ENCODE measurements at places on chromosomes 3 and 15.

DNA sequence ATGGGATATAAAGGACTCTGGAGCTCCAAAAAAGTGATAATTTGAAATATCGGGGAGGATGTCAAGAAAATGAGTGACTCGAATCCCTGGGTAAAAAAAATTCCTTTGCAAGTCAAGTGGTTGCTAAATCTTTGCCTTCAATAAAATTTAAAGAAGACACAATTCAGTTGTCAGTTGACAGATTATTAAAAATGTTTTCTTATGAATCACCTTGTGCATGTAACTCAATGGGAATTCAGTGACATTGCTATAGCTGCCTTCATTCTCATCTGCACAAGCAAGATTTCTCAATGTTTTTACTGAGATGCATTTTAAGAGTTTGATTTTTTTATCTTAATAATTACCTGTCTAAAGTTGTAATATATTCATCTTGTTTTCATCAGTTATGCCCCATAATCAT lies 264.0 kb upstream of the IL12A start:
- DNase-seq = no peak

- DNase-seq = no peak
Measured at GRCh38 chr3:10099041-10099440, 9.0 kb downstream of the FANCD2OS start.

DNA sequence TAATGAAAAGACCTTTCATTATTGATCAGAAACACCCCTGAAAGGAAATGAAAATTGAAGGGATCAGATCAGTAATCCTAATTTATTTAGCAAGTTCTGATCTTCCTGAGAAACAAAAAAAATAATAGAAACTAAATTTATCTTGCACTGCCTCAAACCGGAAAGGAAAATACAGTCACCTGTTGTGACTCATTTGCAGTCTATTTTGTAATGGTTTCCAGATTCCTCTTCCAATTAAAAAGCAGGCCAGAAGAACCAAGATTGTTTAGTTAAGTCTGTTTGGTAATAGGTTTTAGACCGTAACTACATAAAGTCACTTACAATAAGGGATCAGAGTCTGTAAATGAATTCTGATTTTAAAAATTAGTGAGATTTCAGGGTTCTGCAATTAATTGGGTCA lies 49.7 kb upstream of the ATOSA start:
- DNase-seq = no peak

GRCh38 chr3:152307829-152308474 lies 39.2 kb downstream of the MBNL1 start:
- DNase-seq = no peak

DNA sequence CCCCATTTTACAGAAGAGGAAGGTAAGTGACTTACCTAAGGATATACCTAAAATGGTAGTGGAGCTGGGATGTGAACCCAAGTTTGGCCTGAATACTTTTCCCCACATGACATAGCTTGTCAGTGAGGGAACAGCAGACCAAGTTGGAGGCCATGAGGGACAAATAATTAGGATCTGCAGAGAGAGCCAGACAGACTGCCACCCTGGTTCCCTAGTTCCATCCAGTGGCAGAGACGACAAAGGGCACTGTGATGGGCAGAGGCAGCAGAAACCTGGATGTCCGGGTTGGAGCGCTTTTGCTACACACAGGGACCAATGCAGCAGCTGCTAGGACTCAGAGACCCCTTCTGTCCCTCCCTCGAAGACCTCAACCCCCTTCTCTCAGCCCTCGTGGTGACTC lies 1.2 kb downstream of the CPLX3 start:
- DNase-seq = no peak

DNA sequence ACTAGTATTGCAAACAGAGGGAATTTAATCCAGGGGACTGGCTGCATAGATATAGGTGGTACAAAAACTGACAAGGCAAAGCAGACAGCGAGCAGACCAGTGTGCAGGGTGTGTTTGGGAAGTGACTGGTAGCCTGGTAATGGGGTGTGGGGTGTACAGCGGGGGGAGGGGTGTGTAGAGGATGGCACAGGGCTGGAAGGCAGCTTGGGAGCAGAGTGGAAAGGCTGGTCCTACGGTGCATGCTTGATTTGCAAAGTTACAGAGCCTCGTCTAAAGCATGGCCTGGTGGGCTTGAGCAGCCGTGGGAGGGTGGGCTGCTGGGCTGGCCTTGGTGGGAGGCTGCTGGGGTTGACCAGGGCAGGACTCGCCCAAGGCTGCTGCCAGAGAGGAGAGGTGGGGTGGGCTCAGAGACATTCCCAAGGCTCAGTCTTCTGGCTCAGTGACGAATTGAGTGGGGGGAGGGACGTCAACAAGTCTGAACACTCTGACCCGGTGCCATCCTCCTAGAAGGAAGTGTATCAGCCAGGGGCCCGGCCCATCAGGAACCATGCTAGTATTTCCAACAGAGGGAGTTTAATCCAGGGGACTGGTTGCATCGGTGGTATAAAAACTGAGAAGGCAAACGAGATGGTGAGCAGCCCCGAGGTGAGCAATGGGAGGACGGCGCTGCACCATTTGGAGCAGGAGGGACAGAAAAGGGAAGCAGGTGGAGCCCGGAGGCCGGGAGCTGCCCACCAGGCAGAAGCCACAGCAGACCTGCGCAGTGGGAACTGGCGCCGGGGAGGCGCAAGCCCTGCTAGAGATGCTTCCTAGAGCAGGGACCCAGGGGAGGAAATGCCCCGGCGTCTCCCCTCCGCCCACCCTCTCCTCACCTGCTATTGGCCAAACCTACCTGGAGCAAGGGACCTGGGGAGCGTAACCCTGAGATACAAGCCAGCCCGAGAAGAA lies 29.2 kb downstream of the CPN2 start:
- no peak for DNase-seq

- DNase-seq = no peak
Measured at GRCh38 chr3:180678231-180678630, 1.1 kb downstream of the CCDC39 start.

DNA sequence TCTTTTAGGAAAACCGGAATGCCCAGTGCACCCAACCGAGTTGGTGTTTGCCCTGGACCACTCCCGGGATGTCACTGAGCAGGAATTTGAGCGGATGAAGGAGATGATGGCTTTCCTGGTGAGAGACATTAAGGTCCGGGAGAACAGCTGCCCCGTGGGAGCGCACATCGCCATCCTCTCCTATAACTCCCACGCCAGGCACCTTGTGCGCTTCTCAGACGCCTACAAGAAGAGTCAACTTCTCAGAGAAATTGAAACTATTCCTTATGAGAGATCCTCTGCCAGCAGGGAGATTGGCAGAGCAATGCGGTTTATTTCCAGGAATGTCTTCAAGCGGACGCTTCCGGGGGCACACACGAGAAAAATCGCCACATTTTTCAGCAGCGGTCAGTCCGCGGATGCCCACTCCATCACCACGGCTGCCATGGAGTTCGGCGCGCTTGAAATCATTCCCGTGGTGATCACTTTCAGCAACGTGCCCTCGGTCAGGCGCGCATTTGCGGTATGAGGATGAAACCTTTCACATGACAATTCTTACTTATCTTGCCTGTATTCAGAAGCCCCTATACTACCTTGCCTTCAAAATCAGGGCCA lies 97.5 kb downstream of the PIK3R4 start:
- DNase-seq = no peak

- DNase-seq = no peak
Measured at GRCh38 chr3:108664266-108664665, 74.7 kb downstream of the DZIP3 start.

DNA sequence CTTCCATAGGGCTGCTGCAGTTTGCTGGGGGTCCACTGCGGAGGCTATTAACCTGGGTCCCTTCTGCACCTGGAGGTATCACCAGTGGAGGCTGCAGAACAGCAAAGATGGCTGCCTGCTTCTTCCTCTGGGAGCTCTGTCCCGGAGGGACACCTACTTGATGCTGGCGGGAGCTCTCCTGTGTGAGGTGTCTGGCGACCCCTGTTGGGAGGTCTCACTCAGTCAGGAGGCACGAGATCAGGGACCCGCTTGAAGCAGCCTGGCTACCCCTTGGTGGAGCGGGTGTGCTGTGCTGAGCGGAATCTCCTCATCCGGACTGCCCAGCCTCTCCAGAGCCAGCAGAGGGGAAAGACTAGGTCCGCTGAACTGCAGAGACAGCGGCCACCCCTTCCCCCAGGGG lies 56.0 kb upstream of the CTXND1 start:
- DNase-seq = no peak

- no peak for DNase-seq
Measured at GRCh38 chr3:36362216-36362615, 18.1 kb upstream of the STAC start.

GRCh38 chr3:123365450-123366143 lies 83.3 kb downstream of the ADCY5 start:
- DNase-seq = no peak

- no peak for DNase-seq
Measured at GRCh38 chr3:58237238-58237940, at the start of gene ABHD6. Gene ABHD6 (plus strand): TSS chr3:58237792. CDS start chr3:58256587, 18,795 bp downstream.

- peak; percentile 44 for DNase-seq
Measured at GRCh38 chr3:146067048-146067447, 93.9 kb downstream of the PLOD2 start.

DNA sequence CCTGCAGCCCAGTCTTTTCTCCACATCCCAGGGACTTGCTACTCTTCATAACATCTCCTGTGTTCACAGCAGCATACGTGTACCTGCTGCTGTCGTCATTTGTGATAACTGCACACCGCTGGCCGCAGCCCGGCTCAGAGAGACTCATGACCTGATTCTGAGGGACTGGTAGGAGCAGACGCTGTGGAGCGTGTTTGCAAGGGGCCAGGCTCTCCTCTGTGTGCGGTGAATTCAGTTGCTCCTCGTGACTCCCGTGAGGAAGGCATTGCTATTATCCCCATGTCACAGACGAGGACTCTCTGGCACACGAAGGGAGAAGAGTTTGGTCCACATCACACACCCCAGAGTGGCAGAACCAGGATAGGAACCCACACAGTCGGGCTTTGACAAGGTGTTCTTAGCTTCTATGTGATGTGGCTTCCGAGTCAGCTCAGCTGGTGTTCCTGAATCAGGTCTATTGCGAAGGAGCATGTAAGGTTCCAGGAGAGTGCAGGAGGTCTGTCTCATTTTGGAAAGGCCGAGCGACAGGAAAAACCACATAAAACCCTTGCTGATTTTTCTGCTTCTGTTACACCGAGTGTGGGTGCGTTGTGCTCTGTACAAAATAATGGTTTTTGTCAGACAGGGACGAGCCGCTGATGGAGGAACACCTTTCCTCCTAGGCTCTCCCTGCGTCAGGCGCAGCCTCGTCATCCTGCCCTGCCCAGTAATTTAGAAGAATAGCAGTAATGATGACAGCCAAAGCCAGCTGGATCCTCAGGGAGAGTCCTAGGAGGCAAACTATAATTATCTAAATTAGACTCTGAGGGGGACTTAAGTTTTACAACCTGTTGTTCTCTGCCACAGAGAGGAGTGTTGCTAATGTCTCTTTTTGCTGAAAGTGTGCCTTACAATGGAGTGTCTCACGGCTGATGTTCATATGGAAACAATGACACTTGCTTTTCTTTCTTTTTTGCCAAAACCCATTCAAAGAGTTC lies 157.5 kb upstream of the RGMA start:
- DNase-seq = no peak

GRCh38 chr15:73908030-73908821 lies 18.0 kb upstream of the LOXL1 start:
- DNase-seq = peak; percentile 37

DNA sequence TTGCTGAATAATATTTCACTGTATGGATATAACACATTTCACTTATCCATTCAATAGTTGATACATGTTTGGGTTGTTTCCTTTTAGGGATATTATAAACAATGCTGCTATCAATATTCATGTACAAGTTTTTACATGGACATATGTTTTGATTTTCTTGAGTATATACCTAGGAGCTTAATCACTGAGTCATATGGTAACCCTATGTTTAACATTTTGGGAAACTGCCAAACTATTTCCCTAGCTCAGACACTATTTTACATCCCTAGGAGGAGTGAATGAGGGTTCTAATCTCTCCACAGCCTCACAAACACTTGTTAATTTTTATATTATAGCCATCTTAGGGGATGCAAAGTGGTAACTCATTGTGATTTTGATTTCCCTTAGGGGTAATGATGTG lies 66.0 kb downstream of the GPR156 start:
- no peak for DNase-seq

DNA sequence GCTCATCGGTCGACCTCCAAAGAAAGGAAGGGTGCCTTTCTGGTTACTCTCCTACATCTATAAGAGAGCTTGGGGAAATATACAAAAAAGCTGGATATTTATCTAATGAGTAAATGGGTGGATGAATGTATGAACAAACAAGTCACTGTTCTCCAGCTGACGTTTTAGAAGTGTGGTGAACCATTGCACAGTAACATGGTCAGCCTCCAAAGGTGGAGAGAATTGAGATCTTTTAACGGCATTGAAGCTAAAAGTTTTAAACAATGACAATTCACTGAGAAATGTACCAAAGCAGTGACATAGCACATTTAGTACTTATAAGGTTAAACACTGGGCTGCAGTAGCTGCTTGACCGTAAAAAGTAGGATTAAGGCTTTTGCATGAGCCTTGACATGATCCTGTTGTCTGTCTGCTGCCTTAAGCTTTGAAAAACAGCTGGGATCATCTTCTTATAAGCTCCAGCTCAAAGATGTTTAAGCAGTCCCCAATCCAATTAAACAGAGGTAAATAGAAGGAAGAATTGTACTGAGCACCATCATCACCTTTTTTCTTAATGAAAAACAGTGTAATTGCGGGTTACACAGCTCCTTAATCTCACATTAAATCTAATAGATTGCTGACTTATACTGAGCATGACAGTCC lies 222.9 kb downstream of the WDR72 start:
- DNase-seq = no peak

Data from NCI-H446 treated with DMSO at 0.1 percent for 48 hours (cell line).